IPS DF 6.9 (cell line): ENCODE measurements at places on chromosomes 6 and 20.
A peak's percentile ranks its signal among the peaks of the same experiment; 100 is the strongest.

GRCh38 chr6:33433544-33434191 is 13.8 kb downstream of the SYNGAP1 start:
- no peaks in the 10 kb centered on the region for H3K27me3 ChIP-seq
- peaks cover 12% of the 10 kb centered on the region for H3K4me1 ChIP-seq
- no peak overlapping the region for H3K4me3 ChIP-seq

GRCh38 chr6:146460941-146461340 is 82.7 kb upstream of the RAB32 start:
- no peak overlapping the region for H3K4me3 ChIP-seq
- H3K36me3 ChIP-seq = no peaks in the 10 kb centered on the region
- no peaks in the 10 kb centered on the region for H3K4me1 ChIP-seq
- no peak for DNase-seq

DNA sequence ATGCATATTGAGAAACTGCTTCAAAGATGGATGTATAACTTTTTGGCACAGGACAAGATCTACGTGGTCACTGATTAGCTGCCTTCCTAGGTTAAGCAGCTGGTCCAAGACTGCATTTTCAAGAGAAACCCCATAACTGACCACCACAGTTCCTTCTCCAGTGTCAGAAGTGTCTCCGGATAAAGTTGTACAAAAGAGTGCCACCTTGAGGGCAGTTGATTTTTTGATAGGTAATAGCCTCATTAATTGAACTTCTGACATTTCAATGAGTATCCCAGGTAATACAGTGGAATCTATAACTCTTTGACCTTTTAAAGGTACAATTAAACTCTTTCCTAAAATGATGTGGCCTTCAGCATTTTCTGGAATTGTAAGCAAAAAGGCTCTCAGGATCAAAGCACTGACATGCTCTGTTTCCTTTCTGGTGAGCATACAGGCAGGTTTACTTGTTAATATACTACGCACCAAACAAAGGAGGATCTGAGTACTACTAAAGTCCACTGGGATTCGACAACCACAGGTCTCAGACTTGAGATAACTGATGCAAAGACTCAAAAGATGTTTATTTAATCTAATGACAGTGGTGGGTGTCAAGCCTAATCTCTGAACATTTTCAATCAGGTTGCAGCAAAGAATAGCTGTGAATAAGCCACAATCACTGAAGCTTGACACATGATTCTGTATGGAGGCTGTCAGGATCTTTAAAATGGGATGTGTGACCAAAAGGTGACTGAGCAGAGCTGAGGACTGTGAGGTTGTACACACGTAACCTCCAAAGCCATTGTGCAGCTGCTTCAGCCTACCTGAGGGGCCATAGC is 21.2 kb downstream of the MKKS start:
- H3K27ac ChIP-seq = no peak overlapping the region
- no peaks in the 10 kb centered on the region for H3K4me1 ChIP-seq
- no peaks in the 10 kb centered on the region; the same call in 1 of the 2 replicates for H3K36me3 ChIP-seq
- DNase-seq = no peak

- no peak for DNase-seq
- no peaks in the 10 kb centered on the region for H3K36me3 ChIP-seq
- peaks cover 72% of the 10 kb centered on the region for H3K27me3 ChIP-seq
- H3K4me1 ChIP-seq = peaks cover 2% of the 10 kb centered on the region; the same call in 1 of the 2 replicates
- H3K4me3 ChIP-seq = peak overlapping the region; percentile 35; the same call in 1 of the 2 replicates
Measured at GRCh38 chr6:37696220-37696840, 1.4 kb downstream of the MDGA1 start.

DNA sequence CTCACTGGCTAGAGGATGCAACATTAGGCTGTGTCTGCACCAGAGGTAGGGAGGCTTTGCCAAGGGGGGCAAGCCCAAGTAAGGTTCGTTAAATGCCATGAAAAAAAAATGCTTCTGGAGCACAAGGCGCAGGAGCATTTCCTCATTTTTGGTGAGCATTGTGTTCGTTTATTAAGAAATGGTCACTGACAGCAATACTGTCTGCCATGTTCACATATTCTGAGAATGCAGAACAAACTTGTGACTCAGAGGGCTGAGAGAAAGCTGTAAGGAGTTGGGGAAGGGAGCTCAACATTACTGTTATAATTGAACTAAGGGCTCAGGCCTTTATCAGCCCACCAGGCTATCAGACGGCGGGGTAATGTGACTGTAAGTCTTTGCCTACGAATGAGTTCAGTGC is 465.4 kb upstream of the BTBD3 start:
- H3K27ac ChIP-seq = no peak overlapping the region
- no peaks in the 10 kb centered on the region for H3K27me3 ChIP-seq
- DNase-seq = no peak
- H3K36me3 ChIP-seq = no peaks in the 10 kb centered on the region

- no peak for DNase-seq
- H3K4me1 ChIP-seq = peaks cover 14% of the 10 kb centered on the region
- no peaks in the 10 kb centered on the region for H3K36me3 ChIP-seq
- H3K27ac ChIP-seq = no peak overlapping the region
Measured at GRCh38 chr6:52547647-52548352, 29.1 kb downstream of the TRAM2 start.

- no peaks in the 10 kb centered on the region for H3K4me1 ChIP-seq
- no peak overlapping the region for H3K27ac ChIP-seq
- no peaks in the 10 kb centered on the region for H3K27me3 ChIP-seq
- no peak for DNase-seq
- H3K36me3 ChIP-seq = no peaks in the 10 kb centered on the region
Measured at GRCh38 chr6:7939864-7940228, 29.3 kb upstream of the TXNDC5 start.

GRCh38 chr20:63290677-63291472 is 2.1 kb upstream of the COL20A1 start:
- no peak overlapping the region for H3K27ac ChIP-seq
- H3K36me3 ChIP-seq = peaks cover 21% of the 10 kb centered on the region
- H3K4me3 ChIP-seq = no peak overlapping the region
- no peaks in the 10 kb centered on the region for H3K27me3 ChIP-seq
- DNase-seq = peak; percentile 55

DNA sequence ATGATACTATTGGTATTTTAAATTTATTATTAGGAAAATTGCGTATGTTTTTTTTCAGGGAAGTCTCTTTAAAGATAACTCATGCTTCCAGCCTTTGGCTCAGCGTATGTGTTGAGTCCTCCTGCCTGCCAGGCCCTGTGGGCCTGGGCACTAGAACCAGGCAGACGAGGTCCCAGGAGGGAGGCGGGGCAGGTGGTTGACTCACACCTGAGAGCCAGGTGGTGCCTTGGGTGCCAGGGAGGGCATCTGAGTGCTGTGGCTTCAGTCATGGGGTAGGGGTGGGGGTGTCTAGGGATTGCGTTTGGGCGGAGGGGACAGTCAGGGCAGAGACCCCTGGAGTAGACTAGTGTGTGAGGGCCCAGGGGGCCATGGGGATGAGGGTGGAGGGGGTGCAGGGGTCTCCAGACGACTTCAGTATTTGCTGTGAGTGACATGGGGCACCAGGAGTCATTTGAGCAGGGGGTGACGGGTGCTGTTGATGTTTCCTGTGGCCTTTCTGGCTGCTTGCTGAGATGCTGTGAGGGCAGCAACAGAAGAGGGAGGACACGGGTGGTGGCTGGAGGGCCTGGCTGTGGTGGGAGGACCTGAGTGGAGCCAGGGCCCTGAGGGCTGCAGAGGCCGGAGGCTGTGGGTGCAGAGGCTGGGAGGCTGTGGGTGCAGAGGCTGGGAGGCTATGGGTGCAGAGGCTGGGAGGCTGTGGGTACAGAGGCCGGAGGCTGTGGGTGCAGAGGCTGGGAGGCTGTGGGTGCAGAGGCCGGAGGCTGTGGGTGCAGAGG is 14.8 kb upstream of the ADRM1 start:
- no peak for DNase-seq
- peaks cover 18% of the 10 kb centered on the region for H3K36me3 ChIP-seq
- H3K4me3 ChIP-seq = no peak overlapping the region
- no peaks in the 10 kb centered on the region for H3K4me1 ChIP-seq

GRCh38 chr6:131103296-131103695 is 32.0 kb upstream of the AKAP7 start:
- no peaks in the 10 kb centered on the region for H3K27me3 ChIP-seq
- no peak overlapping the region for H3K4me3 ChIP-seq
- no peak for DNase-seq
- no peaks in the 10 kb centered on the region for H3K36me3 ChIP-seq
- no peak overlapping the region for H3K27ac ChIP-seq
